IPS DF 19.7 (cell line): ENCODE measurements at places on chromosomes 7 and 10.

DNA sequence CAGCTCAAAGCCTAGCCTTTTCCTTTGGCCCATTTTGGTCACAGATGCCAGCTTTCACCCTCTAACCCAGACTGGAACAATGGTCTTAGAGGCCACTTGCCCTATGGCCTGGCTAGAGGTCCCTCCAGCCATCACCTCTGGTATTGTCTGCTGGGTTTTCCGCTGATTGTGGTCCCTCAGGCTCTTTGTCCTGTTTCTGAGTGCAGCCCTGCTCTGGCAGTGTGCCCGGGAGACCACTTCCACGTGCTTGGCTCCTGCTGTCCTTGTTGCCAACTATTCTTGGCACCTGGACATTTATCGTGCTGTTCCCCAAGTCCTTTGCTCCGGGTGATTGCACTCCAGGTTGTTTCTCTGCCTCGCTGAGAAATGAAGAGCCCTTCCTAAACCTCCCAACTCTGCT is 53.3 kb upstream of the FAM180A start:
- no peak for DNase-seq

- no peak for DNase-seq
These were observed 88.5 kb downstream of the AKR1D1 start for GRCh38 chr7:138164804-138165203.

GRCh38 chr7:152677808-152678670 is 2.1 kb upstream of the XRCC2 start:
- DNase-seq = no peak

GRCh38 chr10:51663086-51663485 is 36.3 kb downstream of the CSTF2T start:
- no peak for DNase-seq

GRCh38 chr10:63247771-63248170 is 114.6 kb downstream of the NRBF2 start:
- DNase-seq = no peak

GRCh38 chr7:106071356-106071998 is 40.6 kb downstream of the SYPL1 start:
- DNase-seq = no peak

- no peak for DNase-seq
These were observed 9.4 kb downstream of the LIMK1 start for GRCh38 chr7:74092964-74093471.

DNA sequence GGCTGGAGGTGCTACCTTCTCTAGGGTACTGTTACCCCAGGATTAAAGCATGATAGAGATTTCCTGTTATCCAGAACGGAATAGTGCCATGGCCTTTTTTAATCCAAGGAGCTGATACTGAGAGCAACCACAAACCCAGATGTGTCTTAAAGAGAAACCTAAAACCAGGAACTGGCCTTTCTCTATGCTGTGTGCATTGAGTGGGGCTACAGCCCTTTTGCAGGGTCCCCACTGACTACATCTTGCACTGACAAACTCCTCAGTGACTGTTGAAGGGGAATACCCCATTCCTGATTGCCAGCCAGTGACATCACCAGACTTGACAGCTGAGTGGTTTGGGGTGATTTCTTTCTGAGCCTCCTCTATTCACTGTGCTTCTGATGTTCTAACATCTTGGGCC is 81.9 kb upstream of the CAPZA2 start:
- no peak for DNase-seq

- DNase-seq = no peak
These were observed 1.8 kb downstream of the ALOX5 start for GRCh38 chr10:45375716-45376231.

- no peak for DNase-seq
These were observed 50.9 kb upstream of the CDCA7L start for GRCh38 chr7:21996641-21997040.

DNA sequence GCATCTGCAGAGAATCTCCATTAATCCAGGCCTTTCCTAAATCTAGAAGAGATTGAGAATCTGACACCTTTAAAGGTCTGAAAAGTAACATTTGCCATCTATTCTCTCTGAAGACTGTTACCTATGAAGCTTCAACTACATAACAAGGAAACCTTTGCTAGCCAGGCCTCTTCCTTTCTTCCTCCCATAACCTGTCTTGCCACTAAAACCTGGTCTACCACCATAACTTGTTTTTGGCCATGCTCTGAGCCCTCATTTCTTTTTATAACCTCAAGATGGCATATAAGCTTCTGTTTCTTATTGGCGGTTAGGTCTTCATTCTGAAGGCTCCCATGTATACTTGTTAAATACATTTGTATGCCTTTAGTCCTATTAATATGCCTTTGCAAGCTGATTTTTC is 348.4 kb upstream of the MEOX2 start:
- no peak for DNase-seq
